ENCODE measurements at places on chromosomes 3 and 15.

DNA sequence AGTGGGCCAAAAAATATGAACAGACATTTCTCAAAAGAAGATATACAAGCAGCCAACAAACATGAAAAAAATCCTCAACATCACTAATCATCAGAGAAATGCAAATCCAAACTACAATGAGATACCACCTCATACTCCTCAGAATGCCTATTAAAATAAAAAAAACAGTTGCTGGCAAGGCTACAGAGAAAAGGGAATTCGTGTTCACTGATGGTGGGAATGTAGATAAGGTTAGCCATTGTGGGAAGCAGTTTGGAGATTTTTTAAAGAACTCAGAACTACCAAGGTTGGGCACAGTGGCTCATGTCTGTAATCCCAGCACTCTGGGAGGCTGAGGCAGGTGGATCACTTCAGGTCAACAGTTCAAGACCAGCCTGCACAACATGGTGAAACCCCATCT is 27.8 kb upstream of the C15orf40 start:
- DNase-seq = no peak

- DNase-seq = no peak
Measured at GRCh38 chr3:145899241-145899640, 261.7 kb downstream of the PLOD2 start.

- no peak for DNase-seq
Measured at GRCh38 chr15:32747921-32748342, 30.1 kb downstream of the GREM1 start.

DNA sequence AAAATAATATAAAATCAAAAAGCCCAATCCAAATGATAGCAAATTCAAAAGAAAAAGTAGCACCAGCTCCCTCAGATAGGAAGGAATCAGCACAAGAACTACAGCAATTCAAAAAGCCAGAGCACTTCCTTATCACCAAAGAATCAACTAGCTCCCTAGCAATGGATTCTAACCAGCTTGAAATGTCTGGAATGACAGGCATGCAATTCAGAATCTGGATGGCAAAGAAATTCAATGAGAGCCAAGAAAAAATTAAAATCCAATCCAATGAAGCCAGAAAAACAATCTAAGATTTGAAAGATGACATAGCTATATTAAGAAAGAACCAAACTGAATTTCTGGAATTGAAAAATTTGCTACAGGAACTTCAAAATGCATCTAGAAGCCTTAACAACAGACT is 1334.4 kb upstream of the ALCAM start:
- DNase-seq = no peak

DNA sequence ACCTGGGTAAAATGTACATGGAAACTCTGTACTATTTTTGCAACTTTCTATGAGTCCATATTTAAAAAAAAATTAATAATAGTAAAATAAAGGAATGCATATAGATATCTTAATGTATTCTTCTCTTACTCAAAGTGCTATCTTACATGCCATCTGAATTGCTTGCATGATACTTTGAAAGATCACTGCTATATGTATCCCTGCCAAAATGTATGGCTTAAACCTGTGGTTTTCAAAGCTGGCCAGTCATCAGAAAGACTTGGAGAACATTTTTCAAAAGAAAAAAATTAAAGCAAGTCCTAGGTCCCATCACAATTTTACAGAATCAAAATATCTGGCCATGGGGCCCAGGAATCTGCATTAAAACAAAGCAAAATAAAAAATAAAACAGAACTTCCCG is 262.1 kb downstream of the LPP start:
- DNase-seq = no peak

GRCh38 chr3:99505200-99505599 is 133.2 kb upstream of the COL8A1 start:
- DNase-seq = no peak

- DNase-seq = no peak
Measured at GRCh38 chr3:141387516-141387915, 19.2 kb downstream of the ZBTB38 start.

- DNase-seq = no peak
Measured at GRCh38 chr15:92161039-92161670, 232.5 kb upstream of the ST8SIA2 start.

DNA sequence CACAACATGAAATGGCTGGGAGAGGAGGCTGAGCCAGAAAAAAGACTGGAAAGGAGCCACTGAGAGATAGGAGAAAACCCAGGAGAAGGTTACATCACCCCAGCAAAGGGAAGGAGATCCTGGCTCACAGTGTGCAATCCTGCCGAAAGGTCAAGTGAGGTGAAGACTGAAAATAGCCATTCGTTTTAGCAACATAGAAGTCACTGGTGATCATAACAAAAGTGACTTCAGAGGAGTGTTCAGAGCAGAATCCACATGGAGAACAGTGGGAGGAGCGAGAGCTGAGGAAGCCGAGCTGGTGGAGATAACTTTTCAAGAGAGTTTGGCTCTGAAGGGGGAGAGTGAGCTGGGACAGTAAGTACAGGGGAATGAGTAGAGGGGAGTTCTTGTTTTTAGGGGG is 5.4 kb upstream of the HEG1 start:
- no peak for DNase-seq

- no peak for DNase-seq
Measured at GRCh38 chr3:59257506-59257905, 207.7 kb upstream of the CFAP20DC start.

DNA sequence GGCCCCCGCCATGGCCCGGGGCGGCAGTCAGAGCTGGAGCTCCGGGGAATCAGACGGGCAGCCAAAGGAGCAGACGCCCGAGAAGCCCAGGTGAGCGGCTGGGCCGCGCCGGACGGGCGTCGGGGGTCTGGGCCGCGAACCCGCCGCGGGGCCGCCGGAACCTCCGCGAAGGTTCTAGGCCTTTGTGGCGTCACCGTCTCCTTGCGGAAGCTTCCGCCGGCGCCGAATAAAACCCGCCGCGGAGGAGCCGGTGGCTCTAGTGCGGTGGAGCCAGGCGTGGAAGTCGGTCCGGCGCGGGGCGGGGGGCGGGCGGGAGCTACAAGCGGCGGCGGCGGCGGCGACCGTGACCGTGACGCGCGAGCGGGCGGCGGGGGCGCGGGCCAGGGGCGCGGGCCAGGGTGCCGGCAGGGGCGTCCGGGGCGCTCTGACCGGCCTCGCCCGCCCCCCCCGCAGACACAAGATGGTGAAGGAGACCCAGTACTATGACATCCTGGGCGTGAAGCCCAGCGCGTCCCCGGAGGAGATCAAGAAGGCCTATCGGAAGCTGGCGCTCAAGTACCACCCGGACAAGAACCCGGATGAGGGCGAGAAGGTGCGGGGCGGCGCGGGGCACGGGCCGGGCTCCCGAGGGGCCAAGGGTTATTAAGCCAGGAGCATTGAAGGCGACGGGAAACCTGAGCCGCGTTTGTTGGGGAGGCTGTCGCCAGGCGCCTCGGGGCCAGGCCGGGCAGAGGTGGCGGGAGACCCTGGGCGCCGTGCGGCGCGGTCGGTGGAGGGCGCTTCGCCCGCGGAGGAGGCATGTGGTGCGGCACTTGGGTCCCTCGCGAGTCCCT is at the start of gene DNAJA4:
TSS of gene DNAJA4 (plus strand) at position 259 of the 833 bp plus-strand sequence. CDS start at position 461, 202 bp downstream.
- DNase-seq = peak; percentile 53

DNA sequence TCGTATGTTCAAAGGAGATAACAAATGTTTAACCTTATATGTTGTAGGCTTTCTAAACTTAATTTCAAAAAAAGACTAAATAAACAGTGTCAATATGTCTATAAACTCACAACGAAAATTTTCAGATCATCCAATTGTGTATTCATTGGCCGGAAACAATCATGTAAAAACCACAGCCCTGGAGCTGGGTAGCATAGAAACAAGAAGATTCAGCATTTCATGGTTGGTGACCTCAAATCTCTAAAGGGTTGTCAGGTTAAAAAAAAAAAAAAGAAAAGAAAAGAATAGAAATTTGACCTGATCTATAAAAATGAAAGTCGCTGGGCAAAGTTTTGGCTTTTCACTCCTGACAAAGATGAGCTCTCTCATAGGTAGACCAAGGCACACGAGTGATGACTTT is 13.9 kb downstream of the MEX3B start:
- no peak for DNase-seq

- no peak for DNase-seq
Measured at GRCh38 chr3:46987319-46987742, 7.9 kb downstream of the NBEAL2 start.

DNA sequence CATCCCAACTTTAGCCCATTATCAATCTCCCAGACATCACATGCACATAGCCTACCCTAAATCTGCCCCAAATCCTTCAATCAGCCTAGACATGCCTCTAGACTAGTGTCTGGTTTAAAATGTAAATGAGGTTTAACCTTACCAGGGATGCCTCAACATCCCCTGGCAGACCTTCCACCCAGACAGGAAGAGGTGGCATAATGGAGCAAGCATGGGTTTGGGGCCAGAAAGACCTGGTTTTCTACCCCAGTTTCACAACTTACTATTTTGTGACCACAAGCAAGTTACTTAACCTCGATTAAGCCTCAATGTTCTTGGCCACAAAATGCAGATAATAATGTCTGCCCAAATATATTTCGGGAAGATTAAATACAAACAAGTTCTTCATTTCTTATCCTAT is 28.3 kb upstream of the THBS1 start:
- no peak for DNase-seq

- DNase-seq = no peak
Measured at GRCh38 chr15:48062148-48062872, 58.5 kb upstream of the SLC24A5 start.

DNA sequence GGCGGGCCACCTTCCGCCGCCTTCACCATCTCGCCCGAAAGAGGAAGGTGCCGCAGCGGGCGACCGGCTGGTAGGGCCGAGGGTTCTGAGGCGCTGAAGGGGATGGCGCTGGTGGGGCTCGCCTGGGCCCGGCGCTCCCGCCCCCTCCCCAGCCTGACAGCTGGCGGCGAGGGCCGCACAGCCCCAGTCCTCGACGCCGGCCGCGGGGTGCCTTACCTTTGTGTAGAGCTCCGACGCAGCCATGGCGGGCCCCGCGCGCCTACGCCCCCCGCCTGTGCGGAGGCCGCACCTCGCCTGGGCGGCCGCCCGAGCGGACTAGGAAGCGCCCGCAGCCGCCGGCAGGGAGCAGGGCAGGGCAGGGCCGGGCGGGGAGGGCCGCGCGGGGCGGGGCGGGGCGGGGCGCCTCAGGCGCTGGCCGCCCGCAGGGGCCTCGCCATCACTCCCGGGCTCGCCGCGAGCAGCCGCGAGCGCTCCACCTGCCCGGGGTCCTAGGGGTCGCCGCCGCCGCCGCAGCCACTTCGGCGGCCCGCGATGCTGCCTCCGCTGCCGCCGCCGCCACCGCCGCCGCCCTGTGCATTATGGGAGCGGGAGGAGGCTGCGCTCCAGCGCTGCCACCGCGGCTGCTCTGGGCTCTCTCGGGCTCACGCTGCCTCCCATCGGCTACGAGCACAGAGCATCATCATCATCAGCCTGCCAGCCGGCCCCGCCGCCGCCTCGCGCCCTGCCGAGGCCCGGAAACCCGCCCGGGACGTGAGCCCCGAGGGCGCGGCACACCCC is at the start of gene MYO5A:
TSS of gene MYO5A (minus strand) at position 317 of the 777 bp plus-strand sequence. CDS start at position 243, 74 bp downstream.
- peak; percentile 87 for DNase-seq

GRCh38 chr15:64808785-64809453 is 16.5 kb downstream of the PIF1 start:
- no peak for DNase-seq
